Left kidney (tissue), 8 donors: ENCODE measurements at places on chromosomes 2 and 18.

- no peak for DNase-seq
These were observed 79.8 kb upstream of the MC4R start for GRCh38 chr18:60452421-60452820.

- no peak for DNase-seq
These were observed 87.3 kb downstream of the DOCK10 start for GRCh38 chr2:224954980-224955379.

DNA sequence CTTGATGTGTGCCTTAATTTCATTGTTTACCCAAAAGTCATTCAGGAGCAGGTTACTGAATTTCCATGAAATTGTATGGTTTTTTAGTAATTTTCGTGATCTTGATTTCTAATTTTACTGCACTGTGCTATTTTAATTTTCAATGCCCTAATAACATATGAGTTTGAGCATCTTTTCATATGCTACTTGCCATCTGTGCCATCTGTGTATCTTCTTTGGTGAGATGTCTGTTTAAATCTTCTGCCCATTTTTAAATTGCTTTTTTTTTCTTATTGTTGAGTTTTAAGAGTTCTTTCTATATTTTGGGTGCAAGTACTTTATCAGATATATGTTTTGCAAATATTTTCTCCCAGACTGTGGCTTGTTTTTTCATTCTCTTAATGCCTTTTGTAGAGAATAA lies 165.9 kb downstream of the ST6GAL2 start:
- DNase-seq, result no peak

- DNase-seq, result no peak
These were observed 26.7 kb downstream of the PDCL3 start for GRCh38 chr2:100589527-100589926.

GRCh38 chr2:50770299-50770698 lies 261.6 kb downstream of the NRXN1 start:
- DNase-seq, result no peak

DNA sequence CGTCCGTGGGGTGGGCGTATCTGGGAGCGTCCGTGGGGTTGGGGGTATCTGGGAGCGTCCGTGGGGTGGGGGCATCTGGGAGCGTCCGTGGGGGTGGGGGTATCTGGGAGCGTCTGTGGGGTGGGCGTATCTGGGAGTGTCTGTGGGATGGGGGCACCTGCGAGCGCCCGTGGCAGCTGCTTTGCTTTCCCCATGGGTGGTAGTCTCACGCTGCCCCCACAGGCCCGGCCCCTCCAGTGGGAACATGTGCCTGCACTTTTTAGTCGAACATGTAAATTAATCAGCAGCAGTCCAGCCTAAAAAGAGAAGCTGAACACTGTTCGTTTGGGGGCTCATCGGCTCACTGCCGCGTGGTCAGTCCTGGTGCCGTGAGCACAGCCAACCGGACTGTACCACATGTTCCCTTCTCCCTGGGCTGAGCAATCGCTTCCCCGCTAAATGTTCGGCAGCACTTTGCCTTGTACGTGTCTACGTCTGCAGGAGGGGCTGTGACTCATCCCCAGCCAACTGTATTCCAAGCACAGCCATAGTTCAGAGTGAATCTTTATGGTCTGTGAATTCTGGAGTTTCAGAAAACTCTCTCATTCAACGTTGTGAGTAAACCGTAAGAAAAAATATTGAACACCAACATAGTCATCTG lies 271.5 kb downstream of the AGAP1 start:
- no peak for DNase-seq

GRCh38 chr18:78768656-78769501 lies 210.7 kb upstream of the SALL3 start:
- DNase-seq, result no peak

DNA sequence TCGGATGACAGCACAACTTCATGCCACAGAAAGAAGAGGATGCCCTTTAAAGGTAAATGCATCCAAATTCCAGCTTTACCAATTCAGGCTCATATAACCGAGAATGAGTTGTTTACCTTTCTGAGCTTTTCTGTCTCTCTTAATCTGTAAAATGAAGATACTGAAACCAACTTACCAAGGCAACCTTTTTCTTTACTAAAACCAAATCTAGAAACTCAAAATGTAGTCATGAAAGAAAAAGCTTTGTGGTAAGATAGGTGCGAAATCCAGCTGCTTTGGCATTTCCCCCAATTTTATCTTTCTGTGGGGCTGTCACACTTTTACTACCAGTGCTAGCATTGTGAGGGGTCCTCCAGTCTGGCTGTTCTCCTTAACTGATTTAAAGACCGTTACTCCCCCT lies 240.4 kb downstream of the IKZF2 start:
- DNase-seq, result no peak

GRCh38 chr2:85259101-85259590 lies 68.6 kb downstream of the TGOLN2 start:
- DNase-seq, result no peak

DNA sequence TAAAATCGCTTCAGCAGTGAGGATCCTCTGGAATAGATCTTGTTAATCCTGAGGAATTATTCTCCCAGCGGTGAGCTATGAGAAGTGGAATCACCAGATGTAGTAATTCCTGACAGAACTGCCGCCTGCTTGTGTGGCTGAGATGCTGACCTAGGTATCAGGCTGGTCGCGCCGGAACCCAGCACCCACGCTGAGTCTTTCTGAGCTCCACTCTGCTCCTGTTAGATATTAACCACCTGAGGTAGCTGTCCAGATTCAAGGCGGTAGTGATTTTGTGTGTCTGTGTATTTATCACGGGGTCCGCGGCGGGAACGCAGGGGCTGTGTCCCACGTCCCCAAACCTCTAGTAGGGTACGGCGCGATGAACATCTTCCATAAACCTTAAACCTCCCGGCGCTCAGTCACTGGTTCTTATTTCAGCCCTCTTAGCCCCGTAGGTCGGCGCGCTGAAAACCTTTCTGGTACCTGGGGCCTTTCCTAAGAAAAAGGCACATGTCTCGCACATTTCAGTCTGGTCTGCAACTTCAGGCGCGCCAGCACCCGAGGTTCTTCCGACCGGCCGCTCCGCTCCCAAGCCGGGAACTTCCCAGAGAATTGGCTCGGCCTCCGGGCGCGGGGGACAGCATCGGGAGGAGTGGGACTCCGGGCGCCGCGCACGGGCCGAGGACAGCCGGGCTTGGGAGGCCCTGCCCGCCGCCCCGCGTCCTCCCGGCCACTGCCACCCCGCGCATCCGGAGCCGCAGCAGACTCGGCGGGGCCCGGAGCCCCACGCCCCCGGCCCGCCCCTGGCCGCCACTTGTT lies 542 bp upstream of the CNNM3 start:
- DNase-seq, result no peak

- DNase-seq, result no peak
These were observed 150.2 kb downstream of the NBAS start for GRCh38 chr2:15410884-15411283.

GRCh38 chr18:9147440-9148202 lies 11.0 kb downstream of the ANKRD12 start:
- peak; percentile 58 for DNase-seq

GRCh38 chr2:41933585-41934320 lies 114.1 kb upstream of the PKDCC start:
- no peak for DNase-seq

DNA sequence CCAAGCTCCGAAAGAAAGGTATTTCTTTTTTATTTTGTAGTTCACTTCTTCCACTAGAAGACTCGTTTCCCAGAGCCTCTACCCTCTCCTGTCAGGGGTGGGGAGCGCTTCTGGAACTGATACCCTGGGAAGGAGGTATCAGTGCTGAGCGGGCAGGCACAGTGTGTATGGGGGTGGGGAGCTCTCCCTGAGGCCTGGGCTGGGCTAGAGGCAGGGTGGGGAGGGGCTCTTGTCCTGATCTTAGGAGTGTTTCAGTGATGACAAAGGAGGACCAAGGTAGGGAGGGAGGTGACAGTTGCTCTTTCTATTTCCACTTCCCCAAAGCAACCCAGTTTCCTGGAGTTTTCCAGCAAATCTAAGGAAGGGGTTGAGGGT lies 65.4 kb downstream of the ARHGAP25 start:
- DNase-seq, result no peak
